Left hindlimb (tissue), 1 donor: ENCODE measurements at places on chromosomes 1 and 21.
A peak's percentile ranks its signal among the peaks of the same experiment; 100 is the strongest.

- no peak for DNase-seq
These were observed 540.9 kb downstream of the LMO4 start for GRCh38 chr1:87869567-87869966.

- no peak for DNase-seq
These were observed 77.0 kb downstream of the ZMYM4 start for GRCh38 chr1:35345439-35345981.

DNA sequence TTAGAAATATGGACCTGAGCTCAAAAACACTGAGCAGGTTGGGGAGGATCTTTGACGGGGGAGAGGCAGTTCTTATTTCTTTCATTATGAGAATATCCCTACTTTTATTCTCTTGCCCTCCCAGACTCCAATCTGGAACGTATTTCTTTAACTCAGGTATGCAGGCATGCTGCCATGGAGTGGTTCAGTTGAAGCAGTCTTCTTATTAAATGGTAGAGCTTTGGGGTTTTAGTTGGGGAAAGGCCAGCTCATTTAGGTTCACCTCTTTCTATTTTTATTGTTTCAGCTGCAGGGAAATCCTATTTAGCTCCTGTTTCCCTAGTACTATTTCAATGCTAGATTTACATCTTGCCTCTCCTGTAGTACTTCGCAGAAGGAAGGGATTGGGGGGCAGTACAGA, 198.9 kb downstream of the TTLL7 start:
- peak; percentile 33 for DNase-seq

GRCh38 chr1:21508580-21509350, 458 bp upstream of the ALPL start:
- DNase-seq, result peak; percentile 66

DNA sequence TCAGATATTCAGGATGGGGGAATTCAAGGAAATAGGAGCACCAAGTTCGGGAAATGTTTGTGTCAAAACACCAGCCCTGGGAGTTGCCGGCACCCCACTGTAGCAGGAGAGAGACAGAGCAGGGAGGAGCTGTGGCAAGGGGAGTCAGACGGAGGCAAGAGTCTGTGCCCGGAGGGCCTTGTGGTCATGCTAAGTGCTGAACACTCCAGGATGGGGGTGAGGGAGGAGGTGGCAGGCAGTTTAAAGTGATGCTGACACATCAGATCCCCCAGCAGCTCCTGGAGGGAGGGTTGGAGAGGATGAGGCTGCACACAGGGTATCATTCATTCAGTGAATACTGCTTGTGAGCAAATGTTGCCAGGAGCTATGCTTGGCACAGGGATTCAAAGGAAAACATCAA, 150.3 kb upstream of the ETV3 start:
- no peak for DNase-seq

DNA sequence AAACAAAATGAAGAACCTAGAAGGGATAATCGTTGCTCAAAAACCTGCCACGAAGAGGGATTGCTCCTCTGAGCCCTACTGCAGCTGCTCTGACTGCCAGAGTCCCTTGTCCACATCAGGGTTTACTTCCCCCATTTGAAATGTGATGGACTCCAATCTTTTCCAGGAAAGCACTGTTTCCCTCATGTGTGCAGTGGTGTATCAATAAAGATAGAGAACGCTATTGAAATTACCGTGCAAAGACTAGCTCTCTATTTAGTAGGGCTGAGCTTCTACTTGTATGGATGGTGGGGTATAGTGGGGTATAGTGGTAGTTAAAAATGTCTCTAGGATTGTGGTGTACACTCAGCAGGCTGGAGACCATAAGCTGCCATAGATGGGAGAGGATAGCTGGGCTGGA, 3.7 kb downstream of the TMCO2 start:
- no peak for DNase-seq

- no peak for DNase-seq
These were observed 16.5 kb downstream of the LHX4 start for GRCh38 chr1:180246579-180246978.

DNA sequence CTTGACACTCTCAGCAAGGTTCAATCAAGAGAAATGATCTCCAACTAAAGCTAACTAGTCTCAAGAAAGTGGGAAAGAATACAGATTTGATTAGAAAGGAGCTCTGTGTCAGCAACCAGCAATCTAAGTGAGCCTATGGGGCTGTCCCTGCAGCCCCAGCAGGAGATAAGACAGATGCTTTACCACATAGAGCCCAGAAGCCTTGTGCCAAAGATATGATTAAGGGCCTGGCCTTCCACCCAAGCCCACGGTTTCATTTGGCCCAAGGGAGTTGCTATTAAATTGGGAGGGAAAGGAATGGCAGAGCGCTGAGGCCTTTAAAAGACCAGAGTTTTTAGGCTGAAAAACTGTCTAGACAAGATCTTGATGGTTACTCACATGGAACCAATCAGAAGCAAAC, 74.8 kb downstream of the HLCS start:
- no peak for DNase-seq

- DNase-seq, result no peak
These were observed 191.5 kb upstream of the AJAP1 start for GRCh38 chr1:4462831-4463484.

- no peak for DNase-seq
These were observed 53.9 kb downstream of the DMRTB1 start for GRCh38 chr1:53512807-53513755.

DNA sequence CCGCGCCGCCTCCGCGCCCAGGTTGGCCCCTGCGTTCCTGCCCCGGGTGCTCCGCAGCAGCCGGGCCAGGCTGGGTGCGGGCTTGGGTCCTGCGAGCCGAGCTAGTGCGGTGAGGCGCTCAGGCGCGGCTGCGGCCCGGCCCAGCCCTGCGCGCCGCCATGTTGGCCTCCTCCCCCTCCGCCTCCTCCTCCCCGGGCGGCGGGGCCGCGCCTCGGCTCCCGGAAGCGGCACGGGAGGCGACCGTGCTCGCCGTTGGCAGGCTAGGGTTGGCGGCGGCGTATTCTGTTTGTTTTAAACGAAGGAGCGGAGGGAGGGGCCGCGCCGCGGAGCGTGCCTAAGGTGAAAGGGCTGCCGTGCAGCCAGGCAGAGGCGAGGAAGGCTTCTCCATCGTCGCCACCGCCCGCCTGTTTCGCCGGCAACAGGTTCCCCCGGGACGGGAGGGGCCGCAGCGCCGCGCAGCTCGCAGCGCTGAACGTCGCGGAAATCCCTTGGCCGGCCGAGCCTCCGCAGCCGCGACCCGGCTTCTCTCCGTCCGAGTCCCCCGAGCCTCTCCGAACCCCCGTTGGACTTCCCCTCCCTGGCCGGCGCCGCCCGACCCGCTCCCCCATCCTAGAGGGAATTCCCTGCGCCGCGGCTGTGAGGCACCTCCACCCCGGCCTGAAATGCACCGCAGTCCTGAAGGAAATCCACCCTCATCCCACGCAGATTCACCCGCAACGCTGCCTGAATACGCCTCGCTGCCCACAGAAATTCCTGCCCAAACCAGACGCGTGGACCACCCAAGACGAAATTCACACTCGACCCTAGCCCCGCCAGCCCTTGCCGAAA, at the start of gene USP24:
Gene USP24 (minus strand): TSS at position 171 of the 828 bp plus-strand sequence. CDS start 251 bp downstream, outside the sequence.
- peak; percentile 84 for DNase-seq

GRCh38 chr1:23500466-23500865, 16.5 kb upstream of the ASAP3 start:
- DNase-seq, result no peak

DNA sequence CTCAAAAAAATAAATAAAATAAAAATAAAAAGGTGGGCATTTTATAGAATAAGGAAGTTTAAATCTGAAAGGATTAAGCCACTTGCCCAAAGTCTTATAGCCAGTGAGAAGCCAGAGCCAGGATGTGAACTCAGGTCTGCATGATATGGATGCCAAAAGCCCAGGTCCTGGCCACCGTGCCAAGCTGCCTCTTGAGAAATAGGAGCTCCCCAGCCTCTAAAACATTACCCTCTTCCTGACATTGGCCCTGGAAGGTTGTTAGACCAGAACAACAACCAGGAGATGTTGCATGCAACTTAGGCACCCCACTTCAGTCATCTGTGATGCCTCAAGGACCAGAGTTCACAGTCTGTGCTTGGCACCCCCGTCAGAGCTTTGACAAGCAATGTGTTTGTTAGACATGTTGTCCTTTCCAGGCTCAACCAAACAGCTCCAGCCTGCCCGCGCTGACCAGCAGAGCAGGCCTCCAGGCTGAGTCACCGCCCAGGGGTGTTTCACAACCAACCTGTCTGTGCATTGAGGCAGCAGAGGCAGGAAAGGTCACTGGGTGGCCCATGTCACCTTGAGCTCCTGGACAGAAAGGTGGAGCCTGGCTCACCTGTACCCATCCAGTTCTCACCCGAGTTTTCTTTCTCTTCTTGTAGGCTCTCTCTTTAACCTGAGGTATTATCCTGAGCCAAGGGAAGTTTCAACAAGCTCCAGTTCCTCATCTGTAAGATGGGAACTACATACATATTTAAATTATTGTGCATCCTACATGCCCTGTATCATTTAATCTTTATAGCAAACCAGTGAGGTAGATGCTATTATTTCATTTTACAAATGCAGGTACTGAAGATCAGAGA, 14.9 kb upstream of the MED18 start:
- DNase-seq, result no peak

DNA sequence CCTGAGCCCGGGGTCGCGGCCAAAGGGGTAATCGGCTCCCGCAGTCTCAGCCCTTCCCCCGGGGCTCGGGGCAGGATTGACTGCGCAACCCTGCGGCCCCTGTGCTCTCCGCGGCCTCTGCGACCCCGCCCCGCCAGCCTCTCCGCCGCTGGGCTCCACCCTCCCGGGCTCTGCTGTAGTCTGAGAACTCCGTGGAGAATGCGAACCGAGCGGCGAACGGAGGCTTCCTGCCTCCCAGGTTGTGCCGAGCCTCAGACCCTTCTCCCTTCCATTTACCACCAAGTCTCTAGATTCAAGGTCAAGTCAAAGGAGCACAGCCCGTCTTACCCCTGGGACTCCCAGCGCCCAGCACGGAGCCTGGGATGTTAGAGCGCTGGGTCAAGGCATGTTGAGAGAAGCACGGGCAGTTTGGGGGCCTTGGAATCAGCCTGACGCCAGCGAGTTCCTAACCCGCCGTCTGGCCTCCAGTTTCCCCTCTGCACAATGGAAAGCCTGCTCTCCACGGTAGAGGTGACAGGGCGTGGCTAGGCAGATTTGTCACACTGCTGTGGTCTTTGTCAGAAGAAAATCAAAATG, 3.0 kb downstream of the ATP2B4 start:
- DNase-seq, result peak; percentile 76

DNA sequence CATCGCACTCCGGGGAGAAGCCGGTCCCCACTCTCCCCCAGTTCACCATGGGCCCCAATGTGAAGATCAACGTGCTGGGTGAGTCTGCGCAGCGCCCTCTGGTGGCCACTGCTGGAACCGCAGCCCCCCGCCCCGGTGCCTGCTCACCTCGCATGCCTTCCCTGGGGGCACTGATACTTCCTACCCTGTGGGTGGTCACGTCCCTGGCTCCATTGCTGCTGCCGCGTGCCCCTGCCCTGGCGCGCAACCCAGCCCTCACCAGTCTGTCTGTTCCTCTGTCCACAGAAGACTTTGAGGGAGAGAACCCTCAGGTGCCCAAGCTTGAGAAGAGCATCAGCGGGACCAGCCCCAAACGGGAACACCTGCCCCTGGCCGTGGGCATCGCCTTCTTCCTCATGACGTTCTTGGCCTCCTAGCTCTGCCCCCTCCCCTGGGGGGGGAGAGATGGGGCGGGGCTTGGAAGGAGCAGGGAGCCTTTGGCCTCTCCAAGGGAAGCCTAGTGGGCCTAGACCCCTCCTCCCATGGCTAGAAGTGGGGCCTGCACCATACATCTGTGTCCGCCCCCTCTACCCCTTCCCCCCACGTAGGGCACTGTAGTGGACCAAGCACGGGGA, 7.6 kb downstream of the EFNA3 start:
- DNase-seq, result peak; percentile 83

DNA sequence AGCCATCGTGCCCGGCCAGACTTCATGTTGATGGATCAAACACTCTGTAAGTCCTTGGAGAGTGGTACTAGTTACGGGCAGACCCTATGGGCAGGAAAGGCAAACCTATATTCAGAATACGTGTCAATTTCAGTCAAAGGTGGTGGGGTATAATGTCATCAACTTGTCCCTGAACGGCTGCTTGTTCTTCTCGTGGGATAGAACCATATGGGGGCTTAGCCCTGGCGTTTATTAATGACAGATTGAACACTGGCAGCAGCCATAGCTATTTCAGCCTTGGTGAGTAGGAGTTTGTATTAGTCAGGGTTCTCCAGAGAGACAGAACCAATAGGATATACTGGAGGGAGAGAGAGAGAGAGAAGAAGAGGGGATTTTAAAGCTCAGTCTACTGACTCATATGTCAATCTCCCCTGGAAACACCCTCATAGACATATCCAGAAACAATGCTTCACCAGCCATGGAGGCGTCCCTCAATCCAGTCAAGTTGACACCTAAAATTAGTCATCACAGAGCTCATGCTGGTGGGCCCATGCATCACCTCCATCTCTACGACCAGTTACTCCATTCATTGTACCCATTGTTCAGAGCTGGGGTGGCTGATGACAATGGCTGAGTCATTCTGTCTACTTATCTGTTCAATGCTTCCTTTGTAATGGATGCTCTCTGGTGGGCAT, 16.1 kb upstream of the AQP10 start:
- DNase-seq, result no peak

GRCh38 chr1:18511149-18511873, 30.6 kb downstream of the KLHDC7A start:
- no peak for DNase-seq

- DNase-seq, result no peak
These were observed 148.4 kb downstream of the CD247 start for GRCh38 chr1:167369933-167370332.

GRCh38 chr1:48757363-48757762, 19.3 kb downstream of the BEND5 start:
- no peak for DNase-seq

DNA sequence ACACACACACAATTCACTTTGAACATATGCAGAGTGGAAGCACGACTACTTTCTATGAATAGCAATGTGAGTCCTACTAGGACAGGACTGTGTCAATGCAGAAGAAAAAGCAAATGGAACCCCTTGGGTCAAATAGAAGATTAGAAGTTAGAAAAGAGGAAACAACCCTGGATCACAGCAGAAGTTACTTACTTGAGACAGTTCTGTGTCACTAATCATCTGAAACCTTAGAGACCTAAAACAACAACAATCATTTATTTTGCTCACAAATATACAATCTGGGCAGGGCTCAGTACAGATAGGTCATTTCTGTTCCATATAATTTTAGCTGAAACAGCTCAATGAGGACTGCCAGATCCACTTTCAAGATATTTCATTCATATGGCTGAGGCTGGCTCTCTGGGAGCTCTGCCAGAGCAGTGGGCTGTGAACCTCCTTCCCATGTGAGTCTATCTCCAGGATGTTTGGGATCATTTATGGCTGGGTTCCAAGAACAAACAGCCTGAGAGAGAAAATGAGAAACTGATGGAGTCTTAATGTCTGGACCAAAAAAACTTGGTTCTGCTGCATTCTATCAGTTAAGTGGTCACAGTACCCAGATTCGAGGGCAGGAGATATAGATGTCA, 42.5 kb upstream of the IL10 start:
- peak; percentile 69 for DNase-seq

- DNase-seq, result no peak
These were observed 17.1 kb upstream of the KCNJ15 start for GRCh38 chr21:38239672-38240071.

GRCh38 chr1:29169976-29170375, 11.7 kb downstream of the SRSF4 start:
- no peak for DNase-seq
